ENCODE measurements at places on chromosomes 1 and 21.

DNA sequence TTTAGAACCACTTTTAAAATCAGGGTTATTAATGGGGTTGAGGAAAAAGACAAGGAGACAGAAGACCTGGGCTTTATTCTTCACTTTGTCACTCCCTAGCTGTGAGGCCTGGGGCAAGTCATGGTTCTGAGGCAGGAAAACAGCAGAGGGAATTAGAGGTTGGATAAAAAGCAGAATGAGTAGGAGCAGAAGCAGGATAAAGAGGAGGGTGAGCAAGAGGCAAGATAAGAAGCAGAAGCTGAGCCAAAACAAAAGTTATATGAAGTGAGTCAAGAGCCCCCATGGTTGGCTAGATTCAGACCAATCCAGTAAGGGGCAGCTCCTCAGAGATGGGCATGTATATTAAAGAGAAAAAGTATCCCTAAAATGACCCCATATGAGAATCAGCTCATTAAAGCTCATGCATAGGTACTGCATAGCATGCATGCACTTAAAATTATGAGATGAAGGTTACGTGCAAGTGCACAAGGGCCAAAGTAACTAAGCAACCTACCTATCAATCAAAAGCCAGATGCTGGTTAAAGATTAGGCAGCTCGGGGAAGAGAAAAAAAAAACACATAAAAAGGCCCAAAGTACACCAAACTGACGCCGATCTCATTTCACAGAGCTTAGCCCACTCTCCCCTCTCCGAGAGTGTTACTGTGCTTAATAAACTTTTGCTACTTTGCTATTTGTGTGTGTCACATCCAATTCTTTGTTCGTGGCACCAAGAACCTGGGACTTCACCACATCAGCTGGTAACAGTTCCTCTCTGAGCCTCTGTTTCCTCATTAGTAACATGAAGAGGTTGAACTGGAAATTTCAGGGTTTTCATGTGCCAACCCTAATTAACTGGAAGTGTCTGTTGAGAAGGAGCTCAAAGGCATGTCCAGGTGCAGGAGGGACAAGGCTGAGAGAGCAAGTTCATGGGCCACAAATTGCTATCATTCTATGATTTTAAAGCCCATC lies 2.2 kb downstream of the AVPR1B start:
- DNase-seq, result no peak

GRCh38 chr21:41188486-41189149 lies 20.7 kb downstream of the BACE2 start:
- no peak for DNase-seq

- no peak for DNase-seq
These were observed 47.9 kb upstream of the EDEM3 start for GRCh38 chr1:184802354-184803179.

- no peak for DNase-seq
These were observed 164.3 kb upstream of the GREM2 start for GRCh38 chr1:240776237-240776636.

DNA sequence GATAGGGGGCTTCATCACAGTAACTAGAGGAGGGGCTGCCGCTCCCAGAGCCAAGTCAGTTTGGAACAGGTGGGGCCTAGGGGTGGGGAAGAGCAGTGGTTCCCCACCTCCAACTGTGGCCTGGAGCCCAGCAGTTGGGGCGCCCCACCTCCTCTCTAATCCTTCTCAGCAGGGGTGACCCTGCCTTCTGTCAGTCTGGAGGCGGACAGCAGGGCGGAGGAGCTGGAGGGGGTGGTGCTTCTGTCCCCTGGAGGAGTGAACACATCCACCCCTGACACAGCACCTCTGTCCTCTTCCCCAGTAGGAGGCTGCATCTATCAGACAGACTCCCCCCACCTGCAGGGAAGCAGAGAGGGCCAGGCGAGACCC lies 73.8 kb downstream of the MRPL37 start:
- no peak for DNase-seq

DNA sequence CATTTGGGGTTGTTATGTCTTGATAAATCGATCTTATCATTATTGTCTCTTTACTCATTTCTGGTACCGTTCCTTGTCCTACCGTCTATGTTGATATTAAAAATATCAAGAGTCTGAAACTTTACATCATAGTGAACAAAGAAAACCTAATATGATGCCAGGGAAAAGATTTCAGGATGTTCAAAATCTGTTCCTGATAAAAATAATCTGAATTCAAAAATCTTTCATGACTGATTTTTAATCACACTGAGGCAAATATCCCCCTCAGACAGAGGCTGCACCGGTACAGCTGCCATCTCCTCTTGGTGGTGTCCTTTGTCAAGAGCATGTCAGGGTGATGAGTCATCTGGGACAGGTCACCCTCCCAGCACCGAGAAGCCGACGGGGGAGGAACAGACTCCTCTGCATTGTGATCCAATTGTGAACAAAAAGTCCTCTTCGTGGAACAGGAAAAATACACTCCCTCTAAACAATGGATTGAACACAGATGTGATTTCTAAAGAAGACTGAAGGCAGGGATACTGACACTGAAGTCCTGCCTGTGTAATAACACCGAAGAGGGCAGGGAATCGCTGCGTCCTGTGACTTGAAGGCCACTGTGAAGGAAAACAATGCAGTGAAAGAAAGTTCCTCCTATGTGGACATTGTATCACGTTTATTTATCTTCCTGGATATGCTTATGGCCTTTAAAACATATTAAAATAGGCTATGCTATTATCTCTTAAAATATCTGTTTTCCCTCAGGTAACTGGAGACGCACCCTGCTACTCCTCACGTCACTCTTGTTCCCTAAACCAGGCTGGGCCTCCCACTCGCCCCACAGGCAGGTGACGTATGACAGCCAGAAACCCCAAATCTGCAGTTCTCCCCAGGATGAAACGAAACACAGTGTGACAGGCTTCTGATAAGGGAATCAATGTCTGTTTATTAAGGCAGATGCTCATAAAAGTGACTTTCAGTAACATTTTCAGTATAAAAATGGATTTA lies 4.3 kb upstream of the SPATC1L start:
- DNase-seq, result no peak

DNA sequence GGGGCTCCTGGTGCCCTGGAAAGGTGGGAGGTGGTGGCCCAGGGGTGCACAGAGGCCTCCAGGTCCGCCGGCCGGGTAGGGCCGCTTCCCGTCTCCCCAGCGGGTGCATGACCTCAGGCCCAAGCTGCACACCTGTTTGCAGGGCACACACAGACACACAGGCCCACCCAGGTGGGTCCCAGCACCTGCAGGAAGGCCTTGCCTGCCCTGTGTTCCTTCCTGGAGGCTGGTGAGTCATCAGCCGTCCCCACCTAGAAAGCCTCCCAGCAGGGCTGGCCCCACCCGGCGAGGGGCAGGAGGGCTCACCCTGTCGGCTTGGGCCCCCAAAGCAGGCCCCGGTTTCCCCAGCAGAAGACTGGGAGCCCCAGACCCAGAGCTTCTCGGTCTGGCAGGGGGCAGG lies 23.6 kb upstream of the TTLL10 start:
- no peak for DNase-seq

- no peak for DNase-seq
These were observed 389.1 kb downstream of the HLX start for GRCh38 chr1:221268295-221268694.

DNA sequence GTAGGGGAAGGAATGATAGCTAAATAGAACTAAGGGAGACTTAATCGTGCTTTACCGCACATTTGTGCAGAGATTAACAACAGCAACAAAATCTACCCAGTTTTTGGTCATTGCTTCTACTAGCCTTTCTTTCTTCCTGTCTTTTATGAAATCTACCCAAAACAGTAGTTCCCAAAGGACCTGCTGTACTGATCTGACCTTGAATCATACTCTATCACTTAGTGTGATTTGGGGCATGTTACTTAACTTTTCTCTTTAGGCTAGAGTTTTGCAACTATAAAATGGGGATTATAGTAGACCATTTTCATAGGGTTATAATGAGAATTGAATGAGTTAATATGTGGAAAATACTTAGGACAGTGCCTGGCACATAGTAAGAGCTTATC lies 30.5 kb upstream of the MACF1 start:
- DNase-seq, result no peak

- DNase-seq, result peak; percentile 24
These were observed 220.0 kb downstream of the RERE start for GRCh38 chr1:8597455-8597854.

DNA sequence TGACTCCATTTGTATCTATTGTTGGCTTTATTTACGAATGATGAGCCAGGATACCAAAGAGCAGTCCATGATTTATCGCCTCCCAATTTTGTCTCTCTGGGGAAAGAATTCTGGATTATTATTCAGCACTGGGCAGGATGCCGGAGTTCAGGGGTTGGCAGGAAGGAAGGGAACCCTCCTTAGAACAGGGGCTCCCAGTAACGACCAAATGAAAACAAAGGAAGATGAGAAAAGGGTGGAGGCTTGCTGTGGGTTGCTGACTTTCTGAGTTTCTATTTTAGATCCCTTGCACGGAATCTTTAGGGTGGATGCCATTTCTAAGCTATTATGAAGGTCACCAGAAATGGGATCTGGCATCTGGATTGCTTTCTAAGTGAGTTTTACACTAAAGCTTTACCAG lies 231.2 kb upstream of the LYPLAL1 start:
- no peak for DNase-seq

GRCh38 chr1:110846861-110847260 lies 26.1 kb upstream of the CD53 start:
- DNase-seq, result no peak

DNA sequence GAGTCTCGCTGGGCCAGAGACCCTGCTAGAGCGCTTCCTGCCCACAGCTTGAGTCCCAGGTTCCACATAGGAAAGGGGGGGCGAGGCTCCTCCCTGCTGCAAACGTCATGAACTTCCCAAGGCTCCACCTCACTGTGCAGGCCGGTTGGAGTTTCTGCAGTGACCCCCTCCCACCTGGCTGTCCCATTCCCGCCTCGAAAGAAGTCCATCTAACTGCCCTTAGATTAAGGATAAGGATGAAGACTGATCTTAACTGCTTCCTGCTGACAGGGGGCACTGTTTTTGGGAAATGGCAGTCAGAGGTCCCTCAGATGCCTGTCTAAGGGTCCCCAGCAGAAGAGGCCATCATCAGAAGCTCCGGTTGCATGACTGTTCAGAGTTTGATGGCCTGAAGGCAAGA lies 62.7 kb downstream of the STUM start:
- no peak for DNase-seq

- no peak for DNase-seq
These were observed 53.6 kb upstream of the SPOCD1 start for GRCh38 chr1:31869449-31869848.

- DNase-seq, result no peak
These were observed 846 bp downstream of the HMGB4 start for GRCh38 chr1:33864460-33865389.

- no peak for DNase-seq
These were observed 318.5 kb downstream of the NTNG1 start for GRCh38 chr1:107459204-107459904.

- DNase-seq, result no peak
These were observed 4.8 kb upstream of the SARS1 start for GRCh38 chr1:109208836-109209463.

DNA sequence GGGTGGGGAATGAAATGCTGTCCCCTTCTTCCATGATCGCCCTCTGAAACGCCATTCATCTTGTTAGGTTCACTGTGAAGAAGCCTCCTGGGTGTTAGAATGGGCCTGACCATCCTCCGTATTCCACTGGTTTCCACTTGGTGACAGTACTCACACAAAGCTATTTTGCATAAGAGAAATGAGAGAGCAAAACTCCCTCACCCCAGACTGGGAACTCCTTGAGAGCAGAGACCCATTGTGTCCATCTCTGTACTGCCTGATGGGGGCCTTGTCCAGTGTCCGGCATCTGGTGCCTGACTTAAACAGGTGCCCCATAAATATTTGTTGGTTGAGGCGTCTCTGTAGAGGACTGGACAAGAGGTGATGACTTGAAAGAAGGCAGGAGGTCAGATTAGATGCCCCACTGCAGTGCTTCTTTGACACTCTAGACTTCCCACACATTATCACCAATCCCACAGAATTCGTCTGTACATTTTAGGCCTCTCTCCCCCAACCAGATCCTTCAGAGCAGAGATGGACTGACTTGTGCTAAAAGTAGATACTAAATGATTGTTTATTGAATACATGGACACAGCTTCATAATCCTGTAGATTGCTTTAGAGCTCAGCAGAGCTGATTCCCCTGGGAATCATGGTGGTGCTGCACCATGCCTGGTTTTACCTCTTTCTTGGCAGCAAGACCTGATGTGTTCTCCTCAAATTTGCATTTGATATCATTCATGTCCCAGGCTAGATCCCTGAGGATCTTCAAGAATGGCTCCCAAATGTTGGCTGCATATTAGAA lies 22.4 kb upstream of the KCNA2 start:
- no peak for DNase-seq

GRCh38 chr1:84861516-84861915 lies 31.5 kb downstream of the LPAR3 start:
- DNase-seq, result no peak

GRCh38 chr1:9894115-9894514 lies 16.0 kb downstream of the CTNNBIP1 start:
- DNase-seq, result no peak

- no peak for DNase-seq
These were observed 301.7 kb downstream of the NTNG1 start for GRCh38 chr1:107442551-107442950.

DNA sequence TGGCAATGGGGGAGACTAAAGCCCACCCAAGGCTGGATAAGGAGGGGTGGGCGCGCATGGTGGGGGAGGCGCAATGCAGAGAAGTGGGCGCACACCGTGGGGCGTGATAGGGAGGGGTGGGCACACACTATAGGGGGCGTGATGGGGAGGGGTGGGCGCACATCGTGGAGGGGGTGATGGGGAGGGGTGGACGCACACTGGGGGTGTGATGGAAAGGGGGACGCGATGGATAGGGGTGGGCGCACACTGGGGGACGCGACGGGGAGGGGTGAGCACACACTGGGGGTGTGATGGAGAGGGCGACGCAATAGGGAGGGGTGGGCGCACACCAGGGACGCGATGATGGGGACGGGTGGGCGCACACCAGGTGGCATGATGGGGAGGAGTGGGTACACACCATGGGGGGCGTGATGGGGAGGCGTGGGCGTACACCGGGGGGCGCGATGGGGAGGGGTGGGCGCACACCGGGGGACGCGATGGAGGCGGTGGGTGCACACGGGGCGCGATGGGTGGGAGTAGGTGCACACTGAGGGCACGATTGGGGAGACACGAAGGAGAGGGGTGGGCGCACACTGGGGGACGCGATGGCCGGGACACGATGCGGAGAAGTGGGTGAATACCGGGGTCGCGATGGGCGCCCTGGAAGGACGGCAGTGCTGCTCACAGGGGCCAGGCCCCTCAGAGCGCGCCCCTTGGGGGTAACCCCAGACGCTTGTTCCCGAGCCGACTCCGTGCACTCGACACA lies 929 bp downstream of the SUMO3 start:
- DNase-seq, result no peak

DNA sequence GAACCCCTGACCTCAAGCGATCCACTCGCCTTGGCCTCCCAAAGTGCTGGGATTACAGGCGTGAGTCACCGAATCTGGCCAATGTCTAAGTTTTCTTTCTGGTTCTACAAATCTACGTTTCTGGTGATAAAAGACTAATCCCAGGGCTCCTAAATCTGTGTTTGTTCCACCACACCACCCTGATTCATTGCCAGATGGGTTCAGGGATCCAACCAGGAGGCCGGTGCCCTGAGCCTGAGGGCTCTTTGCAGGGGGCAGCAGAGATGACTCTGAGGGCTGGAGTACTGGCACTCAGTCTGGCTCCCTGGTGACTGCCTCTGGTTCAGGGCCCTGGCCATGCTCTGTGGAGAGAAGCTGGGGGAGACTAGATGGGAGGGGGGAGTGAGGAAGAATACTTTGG lies 10.5 kb upstream of the OPRD1 start:
- DNase-seq, result no peak

Data from NCI-H1092 treated with DMSO at 0.1 percent for 48 hours (cell line).